ENCODE measurements at places on chromosomes 4 and X.

- no peak for DNase-seq
Measured at GRCh38 chr4:78014889-78015886, 41.9 kb upstream of the FRAS1 start.

GRCh38 chr4:101670370-101670769 is 120.2 kb upstream of the BANK1 start:
- no peak for DNase-seq

DNA sequence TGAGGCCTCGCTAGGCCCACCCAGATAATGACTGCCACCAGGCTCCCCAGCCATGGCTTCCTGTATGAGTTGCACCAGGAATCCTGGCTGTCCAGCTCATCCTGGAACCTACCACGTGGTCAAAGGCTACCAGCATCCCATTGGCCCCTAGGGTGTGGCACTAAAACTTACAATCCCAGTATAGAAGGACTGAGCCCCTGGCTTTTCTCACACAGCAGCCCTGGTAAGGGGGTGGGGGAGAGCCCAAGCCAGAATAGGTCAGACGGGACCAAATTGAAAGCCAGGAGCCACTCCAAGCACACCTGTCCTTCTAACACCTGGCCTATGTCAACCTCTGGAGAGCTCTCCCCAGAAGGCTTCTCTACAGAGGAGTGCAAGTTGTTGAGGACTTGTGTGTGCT is 269.3 kb upstream of the AGTR2 start:
- no peak for DNase-seq

DNA sequence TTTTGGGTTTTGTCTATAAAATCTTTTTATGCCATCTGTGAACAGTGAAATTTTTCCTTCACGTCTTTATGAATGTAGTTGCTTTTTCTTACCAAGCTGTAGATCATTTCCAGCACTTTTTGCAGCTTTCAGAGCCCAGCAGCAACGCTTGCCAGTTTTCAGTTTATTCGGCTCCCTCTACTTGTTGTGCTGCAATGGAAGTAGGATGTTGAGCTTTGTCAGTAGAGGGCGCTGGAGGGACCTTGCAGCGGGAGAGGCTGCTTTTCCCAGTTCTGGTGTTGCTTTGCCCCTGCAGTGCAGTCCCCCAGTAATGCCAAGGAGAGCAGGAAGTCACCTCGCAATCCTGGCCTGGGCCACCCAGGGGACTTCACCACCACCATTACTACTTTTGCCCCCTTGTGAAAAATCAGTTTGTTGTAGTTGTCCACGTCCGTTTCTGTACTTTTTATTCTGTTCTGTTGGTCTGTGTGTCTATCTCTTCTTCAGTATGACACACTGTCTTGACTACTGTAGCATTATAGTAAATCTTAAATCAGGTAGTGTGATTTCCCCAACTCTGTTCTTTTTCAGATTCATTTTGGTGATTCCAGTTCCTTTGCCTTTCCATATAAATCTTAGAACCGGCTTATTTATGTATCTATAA is 21.8 kb downstream of the CMC4 start:
- peak; percentile 43 for DNase-seq

GRCh38 chr4:36310793-36311192 is 29.4 kb downstream of the DTHD1 start:
- no peak for DNase-seq

DNA sequence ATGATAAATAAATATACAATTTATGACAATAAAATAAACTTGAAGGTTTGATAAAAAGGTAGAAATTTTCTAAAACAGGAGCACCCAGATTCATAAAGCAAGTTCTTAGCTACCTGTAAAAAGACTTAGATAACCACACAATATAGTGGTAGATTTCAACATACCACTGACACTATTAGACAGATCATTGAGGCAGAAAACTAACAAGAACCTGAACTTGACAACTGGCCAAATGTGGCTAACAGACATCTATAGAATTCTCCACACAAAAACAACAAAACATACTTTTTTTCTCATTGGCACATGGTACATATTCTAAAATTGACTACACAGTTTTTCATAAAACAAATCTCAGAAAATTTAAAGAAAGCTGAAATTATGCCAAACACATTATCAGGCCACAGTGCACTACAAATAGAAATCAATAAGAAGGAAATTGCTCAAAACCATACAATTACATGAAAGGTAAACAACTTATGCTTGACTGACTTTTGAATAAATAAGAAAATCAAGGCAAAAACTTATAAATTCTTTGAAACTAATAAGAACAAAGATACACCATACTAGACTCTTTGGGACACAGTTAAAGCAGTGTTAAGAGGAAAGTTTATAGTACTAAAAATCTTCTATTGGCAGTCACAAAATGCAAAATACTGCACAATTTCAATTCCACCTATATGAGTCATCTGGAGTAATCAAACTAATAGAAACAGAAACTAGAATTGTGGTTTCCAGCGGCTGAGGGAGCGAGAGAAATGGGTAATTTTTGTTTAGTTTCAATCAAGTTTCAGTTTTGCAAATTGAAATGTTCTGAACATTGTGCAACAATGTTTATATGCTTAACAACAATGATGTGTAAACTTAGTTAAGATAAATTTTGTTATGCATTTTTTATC is 925.6 kb downstream of the SH3BGRL start:
- DNase-seq, result peak; percentile 25

- DNase-seq, result no peak
Measured at GRCh38 chr4:76105652-76106051, 31.1 kb downstream of the ART3 start.

- DNase-seq, result no peak
Measured at GRCh38 chr4:126906466-126906865, 726.3 kb upstream of the INTU start.

GRCh38 chrX:97682991-97683840 is 799.5 kb downstream of the RPA4 start:
- no peak for DNase-seq

DNA sequence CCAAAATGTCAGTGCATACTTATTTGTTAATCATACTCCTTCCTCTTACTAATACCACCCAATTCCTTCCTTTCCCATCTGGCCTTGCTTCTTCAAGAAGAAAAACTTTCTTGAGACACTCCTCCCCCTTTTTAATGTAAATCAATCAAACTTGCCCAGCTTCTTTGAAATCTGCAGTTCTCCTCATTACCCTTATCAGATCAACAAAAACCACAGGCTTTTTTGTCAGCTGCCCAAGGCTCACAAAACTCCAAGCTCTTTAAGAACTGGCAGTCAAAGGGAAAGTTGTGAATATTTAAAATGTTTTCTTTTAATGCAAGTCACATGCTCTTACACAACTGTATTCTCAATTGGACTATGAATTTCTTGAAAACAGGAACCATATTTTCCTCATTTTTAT is 11.3 kb upstream of the MYOZ2 start:
- no peak for DNase-seq

GRCh38 chrX:70525733-70526132 is 81.1 kb downstream of the DLG3 start:
- DNase-seq, result no peak

GRCh38 chrX:120575379-120576114 is 14.8 kb upstream of the CUL4B start:
- DNase-seq, result no peak

DNA sequence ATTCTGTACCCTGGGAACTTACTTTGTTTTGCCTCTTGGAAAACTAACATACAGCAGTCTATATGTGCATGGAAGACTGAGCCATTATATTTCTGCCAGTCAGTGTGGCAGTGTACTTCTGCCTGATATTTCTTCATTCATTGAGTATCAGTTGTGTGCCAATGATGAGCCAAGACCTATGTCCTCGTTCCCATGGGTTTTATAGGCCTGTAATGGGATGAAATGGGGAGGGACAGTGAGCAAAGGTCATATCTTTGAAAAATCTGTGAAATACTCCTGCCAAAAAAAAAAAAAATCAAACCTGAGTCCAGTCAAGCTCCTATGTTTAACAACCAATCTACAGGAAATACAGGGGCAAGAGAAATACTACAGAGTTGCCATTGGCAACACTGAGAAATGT is 9.1 kb downstream of the NSD2 start:
- DNase-seq, result no peak

DNA sequence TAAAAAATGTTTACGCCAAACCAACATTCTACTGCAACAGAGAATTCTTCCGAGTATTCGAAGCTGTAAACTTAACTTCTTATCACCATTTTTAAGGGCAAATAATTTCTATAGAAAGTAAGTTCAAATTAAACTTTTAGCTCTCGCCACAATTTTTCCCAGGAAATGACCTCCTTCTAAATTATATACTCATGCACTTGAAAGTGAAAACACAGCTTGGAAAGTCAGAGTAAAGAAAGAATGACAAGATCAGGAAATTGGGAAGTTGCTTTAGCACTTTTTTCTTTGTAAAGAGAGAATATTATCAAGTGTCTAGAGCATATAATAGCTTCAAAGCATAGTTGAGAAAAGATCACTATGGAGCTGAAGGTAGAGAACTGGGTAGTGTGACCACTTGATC is 1.2 kb downstream of the CYBB start:
- DNase-seq, result no peak

- no peak for DNase-seq
Measured at GRCh38 chr4:86098691-86099090, 261.2 kb downstream of the MAPK10 start.

- no peak for DNase-seq
Measured at GRCh38 chr4:105208561-105208960, 61.9 kb downstream of the TET2 start.

DNA sequence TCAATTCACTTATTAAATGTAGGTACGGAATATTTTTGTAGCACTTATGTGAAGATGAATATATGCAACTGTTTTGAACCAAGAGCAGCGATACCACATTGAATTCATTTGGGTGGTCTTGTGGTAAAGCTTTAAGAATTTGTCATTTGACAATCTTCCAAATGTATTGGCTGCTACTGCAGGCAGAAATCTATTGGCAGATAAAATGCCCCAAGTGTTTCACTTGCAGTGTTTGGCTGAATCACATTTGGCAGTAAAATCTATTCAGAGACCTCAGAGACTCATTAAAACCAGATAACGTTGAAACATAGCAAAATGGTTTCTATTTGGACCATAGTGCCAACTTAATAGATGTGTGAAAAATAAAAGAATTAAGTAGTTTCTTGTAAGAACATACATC is 303.4 kb downstream of the FGF13 start:
- no peak for DNase-seq

- peak; percentile 46 for DNase-seq
Measured at GRCh38 chrX:40933706-40934425, 151.4 kb upstream of the USP9X start.

DNA sequence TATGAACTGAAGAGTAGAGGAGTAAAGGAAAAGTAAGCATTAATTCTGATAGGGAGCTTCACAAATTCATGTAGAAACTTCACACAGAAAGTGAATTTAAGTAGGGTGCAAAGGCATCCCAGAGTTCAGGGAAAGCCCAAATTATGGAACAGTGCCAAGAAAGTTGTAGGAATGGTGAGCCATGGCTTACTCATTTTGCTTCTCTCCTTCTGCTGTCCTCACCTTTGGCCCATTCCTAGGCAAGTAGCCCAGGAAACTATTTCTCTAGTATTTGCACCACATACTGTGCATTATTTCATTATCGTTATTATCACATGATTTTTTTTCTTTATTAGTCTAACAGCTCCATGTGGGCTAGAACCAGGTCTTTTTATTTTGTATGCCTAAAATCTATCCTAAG is 34.9 kb upstream of the IL1RAPL1 start:
- DNase-seq, result no peak

DNA sequence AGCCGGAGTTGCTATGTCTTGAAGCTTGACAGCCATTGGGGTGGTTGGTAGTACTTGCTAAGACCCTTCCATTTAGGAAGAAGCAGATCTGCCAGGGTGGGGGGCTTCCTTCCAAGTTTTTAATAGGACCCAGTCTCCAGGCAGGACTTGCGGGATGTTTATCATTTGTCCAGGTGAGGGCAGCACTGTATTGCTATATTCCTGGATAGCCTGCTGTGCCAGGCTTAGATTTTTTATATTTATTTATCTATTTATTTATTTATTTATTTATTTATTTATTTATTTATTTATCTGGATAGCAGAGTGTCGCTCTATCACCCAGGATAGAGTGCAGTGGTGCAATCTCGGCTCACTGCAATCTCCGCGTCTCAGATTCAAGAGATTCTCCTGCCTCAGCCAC is 87.4 kb upstream of the CT45A1 start:
- DNase-seq, result no peak

DNA sequence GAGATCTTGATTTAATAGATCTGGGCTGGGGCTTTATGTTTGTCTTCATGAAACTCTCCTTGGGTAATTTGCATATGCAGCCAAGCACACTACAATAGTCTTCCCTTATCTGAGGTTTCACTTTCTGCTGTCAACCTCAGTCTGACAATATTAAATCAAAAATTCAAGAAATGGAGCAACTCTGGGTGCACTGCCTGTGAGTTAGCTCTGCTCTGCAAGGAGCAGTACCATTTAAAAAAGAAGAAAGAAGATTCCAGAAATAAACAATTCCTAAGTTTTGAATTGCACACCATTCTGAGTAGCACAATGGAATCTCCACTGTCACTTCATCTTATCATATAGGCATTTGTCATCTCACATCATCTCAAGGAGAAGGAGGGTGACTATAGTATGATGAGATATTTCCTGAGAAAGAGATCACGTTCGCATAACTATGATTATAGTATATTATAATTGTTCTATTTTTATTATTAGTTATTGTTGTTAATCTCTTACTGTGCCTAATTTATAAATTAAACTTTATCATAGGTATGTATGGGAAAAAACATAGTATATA is 9.4 kb downstream of the FNIP2 start:
- DNase-seq, result peak; percentile 7

DNA sequence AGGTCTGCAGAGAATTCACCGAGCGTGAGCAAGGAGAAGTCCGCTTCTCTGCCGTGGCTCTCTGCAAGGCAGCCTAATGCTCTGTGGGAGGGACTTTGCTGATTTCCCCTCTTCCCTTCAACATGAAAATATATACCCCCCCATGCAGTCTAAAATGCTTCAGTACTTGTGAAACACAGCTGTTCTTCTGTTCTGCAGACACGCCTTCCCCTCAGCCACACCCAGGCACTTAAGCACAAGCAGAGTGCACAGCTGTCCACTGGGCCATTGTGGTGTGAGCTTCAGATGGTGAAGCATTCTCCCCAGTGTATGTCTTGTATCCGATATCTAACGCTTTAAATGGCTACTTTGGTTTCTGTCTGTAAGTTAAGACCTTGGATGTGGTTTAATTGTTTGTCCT is 11.3 kb downstream of the UCHL1 start:
- DNase-seq, result no peak

- no peak for DNase-seq
Measured at GRCh38 chrX:2872671-2873277, 44.0 kb downstream of the GYG2 start.

- no peak for DNase-seq
Measured at GRCh38 chrX:154459832-154460231, 1.8 kb downstream of the PLXNA3 start.

DNA sequence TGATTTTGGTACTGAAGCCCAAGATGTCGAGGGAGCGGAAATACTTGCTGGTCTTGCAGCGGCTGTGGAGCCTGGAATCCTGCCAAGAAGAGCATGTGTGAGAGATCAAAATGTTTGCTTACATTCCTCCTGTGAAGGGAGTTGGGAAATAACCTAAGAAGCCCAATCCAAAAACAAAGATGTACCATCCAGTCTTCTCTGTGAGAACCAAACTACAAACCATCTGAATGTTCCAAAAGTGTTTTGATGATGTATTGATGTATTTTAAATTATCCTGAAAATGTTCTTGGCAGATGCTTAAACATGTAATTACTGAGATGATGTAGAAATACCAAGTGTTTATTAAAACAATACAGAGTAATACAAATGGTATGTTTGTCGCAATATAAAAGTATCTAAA is 10.1 kb upstream of the ADH1A start:
- no peak for DNase-seq

GRCh38 chr4:9409793-9410192 is 34.4 kb upstream of the DEFB131A start:
- DNase-seq, result no peak

Measured in CD4-positive, alpha-beta T cell treated with Interleukin-15 for 4 hours (primary cell).